ENCODE measurements at places on chromosomes 7 and 10.

GRCh38 chr7:133265821-133266220 is 12.9 kb downstream of the EXOC4 start:
- no peak for DNase-seq

DNA sequence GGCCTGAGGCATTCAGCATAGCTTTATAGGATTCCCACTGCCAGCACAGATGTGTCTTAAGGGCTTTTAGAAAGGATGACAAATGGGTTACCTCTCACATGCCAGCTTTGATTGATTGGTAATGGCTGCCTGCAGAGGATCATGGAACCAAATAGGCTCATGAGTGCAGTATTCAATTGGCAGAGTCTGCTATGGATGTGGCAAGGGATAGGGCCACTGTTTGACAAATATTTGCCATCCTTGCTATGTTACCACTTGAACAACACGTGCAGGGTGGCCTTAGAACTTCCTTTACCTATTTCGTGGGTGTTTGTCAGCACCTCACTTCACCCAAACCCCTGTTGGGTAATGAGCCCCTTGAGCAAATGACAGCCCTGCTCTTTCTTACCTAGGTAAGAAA is 139.2 kb downstream of the C10orf105 start:
- no peak for DNase-seq

DNA sequence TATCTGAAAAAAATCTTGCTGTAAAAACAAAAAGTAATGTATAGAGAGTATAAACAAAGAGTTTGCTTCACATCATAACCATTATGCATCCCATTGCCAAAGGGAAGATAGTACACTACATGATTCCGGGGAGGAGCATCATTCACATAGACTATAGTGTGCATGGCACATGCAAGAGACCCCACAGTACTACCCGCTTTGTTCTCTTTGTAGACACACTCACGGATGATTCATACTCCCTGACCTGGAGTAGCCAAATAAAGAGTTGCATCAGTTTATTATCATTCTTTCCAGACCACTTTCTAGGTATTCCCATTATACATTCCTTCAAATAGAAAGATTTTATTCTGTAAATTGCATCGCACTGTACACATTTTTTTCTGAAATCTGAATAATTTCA is 356.9 kb downstream of the PCDH15 start:
- no peak for DNase-seq

DNA sequence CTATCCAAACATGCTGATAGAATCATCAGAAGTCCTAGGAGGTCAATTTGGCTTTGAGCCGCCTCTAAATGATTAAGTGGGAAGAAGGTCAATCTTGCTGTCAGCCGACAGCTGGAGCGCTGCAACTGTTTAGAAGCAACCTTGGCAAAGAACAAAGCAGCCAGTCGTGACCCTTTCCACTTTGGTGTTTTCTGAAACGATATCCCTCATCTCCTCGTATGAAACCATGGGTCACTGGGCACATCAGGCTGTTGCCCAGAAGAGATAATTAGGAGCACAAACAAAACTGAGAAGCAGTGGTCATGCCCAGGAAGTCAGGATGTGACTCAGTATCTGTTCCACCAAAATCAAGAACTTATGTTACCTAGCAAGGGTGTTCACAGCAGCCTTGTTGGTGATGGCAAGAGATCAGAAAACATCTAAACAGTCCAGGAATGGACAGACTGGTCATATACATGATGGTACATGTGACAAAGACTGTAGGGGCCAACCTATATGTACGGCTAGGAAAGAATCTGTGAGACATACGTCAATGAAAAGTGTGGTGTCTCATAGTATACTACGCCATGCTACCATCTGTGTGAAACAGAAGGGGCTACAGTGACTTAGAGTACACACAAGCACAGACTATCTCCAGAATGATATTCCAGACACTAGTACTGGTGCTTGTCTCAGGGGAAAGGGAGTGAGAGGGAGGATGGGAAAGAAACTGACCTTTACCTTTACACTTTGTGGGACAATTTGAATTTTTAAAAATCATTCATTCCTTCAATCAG is 22.4 kb downstream of the STN1 start:
- DNase-seq, result no peak

- DNase-seq, result no peak
Observed at GRCh38 chr7:158063850-158064610, 523.6 kb downstream of the PTPRN2 start.

DNA sequence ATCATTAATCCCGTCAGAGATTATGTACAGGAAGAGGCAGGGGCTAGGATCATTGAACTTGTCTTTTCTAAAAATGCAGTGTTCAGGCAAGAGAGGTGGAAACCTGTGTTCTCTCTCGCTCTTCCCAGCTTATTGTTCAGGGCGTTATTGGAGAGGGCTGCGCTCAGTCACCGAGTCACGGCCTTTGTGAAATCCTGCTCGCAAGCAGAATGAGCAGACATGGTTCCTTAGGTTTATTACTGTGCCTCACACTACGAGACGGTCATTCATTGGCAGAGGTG is 631 bp upstream of the PRKRIP1 start:
- DNase-seq, result no peak

- no peak for DNase-seq
Observed at GRCh38 chr7:22008087-22008486, 62.4 kb upstream of the CDCA7L start.

Data from suprapubic skin (tissue), 4 donors.